ENCODE measurements at places on chromosomes 1 and 21. TPM values are rescaled to one million over a fixed set of nuclear protein-coding genes. Genes with fewer than 3 reads are reported as not detected.

- no peak for DNase-seq
Measured at GRCh38 chr1:23194119-23194984, 22.9 kb downstream of the HTR1D start.

LAMC2 gene
- 1.0 TPM for total RNA-seq

AADACL3 gene
- total RNA-seq, result 0.19 TPM

HMGN1 gene
- total RNA-seq, result 88.1 TPM

SPRR2D gene
- not detected for total RNA-seq

- no peak for DNase-seq
Measured at GRCh38 chr21:38349111-38349746, 92.4 kb downstream of the KCNJ15 start.

DNA sequence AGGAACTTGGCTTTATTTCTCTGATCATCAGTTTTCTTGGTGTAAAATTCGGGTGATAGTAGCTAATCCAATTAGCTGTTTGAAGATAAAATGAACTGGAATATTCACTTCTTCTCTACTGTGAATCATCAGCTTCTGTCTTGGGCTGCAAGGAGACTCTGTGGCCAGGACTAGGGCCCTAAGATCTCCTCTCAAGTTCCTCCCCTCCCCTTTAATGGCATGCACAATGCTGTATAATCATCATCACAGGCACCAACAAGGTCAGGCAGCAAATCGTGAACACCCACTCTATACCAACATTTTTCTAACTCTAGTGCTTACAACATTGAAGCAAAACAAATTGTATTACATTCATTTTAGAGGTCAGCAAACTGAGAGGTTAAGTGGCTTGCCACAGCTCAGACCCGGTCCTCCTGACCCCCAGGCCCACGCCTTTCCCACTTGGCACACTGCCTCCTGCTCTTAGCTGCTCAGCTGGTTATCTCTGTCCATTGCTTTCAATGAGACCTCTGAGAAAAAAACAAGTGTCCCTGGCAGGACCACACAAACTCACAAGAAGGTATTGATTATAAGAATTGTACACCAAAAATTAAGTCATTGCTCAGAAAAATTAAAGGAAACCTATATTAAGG is 31.8 kb downstream of the LRRC52 start:
- DNase-seq, result no peak

DNA sequence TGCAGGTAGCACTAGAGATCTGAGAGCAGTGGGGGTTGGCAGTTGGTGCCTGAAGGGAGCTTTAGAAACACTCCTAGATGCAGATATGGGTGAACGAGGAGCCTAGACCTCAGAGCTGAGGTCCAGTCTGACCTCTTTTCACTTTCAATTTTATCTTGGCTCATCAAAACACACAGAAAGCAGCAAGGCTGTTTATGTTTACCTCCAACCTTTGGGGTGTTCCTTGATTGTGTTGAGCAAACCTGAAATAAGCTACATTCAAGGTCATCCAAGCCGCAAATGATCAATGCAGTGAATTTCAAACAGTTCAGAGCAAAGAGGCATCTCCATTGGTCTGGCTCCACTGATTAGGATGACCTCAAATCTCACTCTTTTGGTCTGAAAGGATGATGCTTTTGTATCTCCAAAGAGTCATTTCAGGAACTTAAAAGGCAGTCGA is 1.3 kb downstream of the LY9 start:
- no peak for DNase-seq

- DNase-seq, result no peak
Measured at GRCh38 chr1:239237912-239238311, 148.5 kb upstream of the CHRM3 start.

DNA sequence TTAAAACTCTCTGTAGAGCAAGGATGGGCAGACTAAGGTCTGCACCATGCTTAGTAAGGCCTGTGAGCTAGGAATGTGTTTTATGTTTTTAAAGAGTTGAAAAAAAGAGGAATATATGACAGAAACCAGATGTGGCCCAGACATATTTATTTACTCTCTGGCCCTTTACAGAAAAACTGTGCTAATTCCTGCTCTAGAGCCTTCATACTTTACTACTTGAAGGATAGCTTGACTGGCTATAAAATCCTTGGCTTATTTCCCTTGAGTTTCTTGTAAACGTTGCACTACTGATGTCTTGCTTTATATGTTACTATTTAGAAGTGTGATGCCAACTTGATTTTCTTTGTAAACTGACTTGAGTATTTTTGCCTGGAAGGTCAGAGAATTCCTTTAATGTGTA is 33.5 kb downstream of the CTBS start:
- DNase-seq, result no peak

SPATA6 gene
- 17.4 TPM for total RNA-seq

ZNF695 gene
- not detected for total RNA-seq

- no peak for DNase-seq
Measured at GRCh38 chr1:156430303-156430702, 61.3 kb downstream of the RHBG start.

DNA sequence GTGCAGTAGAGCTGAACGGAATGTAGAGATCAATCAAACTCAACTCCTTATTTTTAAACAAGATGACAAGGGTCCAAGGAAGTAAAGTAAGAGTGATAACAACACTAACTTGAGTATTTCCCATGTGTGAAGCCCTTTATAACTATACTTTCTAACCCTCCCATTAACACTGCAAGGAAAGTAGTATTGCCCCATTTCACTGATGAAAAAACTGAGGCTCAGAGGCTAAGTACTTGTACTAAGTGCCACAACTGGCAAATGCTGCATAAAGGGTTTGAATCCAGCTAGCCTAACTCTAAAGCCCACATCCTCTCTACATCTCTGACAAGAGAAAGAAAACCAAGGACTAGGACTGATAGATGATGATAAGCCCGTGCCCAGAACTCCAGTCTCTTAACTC is 8.2 kb upstream of the GJA5 start:
- no peak for DNase-seq

GRCh38 chr21:33374450-33375096 is 28.6 kb upstream of the IFNGR2 start:
- no peak for DNase-seq
